ENCODE measurements at places on chromosomes 16 and 17.

DNA sequence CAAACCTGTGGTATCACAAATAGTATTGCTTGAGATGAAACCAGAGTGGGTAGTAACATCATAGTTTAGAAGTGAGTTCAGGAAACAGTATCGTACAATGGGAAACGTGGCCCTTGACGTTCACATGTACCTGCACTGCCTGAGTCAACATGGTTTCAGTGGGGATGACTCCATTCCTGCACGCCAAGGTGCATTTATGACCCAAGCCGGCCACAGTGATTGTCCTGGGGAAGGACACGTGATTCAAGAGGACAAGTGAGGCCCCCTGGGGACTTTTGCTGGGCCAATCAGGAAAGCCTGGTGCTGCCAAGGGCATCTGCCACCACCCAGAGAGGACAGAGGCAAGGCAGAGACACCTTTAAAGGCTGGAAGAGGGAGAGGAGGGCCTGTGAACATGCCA, 119.2 kb downstream of the AXIN2 start:
- no peak for DNase-seq

DNA sequence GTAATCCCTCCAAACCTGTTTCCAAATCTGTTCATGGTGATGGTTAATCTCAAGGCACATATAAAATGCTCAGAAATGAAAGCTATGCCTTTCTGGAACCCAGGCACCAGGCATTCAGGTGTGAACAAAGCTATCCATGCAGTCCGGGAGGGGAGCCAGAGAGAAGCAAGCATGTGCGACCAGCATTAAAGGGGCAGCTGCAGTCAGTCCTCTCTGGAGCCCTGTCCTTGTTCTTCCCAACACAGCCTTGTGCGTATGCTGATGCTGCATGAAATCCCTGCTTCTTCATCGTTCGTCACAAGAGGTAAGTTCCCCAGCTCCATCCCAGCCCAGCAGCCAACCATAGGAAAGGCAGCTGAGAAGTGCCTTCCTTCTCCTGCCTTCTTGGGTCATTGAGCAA, 148.7 kb downstream of the GRIN2A start:
- no peak for DNase-seq

GRCh38 chr16:79769270-79769927, 168.9 kb upstream of the MAF start:
- DNase-seq = no peak

DNA sequence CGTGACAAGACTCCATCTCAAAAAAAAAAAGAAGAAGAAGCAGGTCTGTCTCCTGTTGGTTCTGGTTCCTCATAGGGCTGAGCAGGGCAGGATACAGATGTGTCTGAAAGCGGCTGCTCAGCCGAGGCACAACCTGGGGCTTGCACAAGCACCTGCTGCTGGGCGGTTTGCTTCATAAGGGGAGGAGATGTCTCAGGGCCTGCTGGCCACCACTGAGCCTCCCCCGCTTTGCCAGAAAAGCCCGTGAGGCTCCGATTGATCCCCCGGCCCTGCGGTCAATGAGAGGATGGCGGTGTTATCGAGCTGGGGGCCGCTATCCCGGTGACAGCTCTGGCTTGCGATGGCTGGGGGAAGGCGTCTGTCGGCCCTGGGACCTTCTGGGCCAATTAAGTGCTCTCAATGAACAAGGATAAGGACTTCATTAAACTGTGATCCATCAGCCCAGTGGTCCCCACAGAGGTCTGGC, 162.0 kb downstream of the SDK2 start:
- no peak for DNase-seq

DNA sequence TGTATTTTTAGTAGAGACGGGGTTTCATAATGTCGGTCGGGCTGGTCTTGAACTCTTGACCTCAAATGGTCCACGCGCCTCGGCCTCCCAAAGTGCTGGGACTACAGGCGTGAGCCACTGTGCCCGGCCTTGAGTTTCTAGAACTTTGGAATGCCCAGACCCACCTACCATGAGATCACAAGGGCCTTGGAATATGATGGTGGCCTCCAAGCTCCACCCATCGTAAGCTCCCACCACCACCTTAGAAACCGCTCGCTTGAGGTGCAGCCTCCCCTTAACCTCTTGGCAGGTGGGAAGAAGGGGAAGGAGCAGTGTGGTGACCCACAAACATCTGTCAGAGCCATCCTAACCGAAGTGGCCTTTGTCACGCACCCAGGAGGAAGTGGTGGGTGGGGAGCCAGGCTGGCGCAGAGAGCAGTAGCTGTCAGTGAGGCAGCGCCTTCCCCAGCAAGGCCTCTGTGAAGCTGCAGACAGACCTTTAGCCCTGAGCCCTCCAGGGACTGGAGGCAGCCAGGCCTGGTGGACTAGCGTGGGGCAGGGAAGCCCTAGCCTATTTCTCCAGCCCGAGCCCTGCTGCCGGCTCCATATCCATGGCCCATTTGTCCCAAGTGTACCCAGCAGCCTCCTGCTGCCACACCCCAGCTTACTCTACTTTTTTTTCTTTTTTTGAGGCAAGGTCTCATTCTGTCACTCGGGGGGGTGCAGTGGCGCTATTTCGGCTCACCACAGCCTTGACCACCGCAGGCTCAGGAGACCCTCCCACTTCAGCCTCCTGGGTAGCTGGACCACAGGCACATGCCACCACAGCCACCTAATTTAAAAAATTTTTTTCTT, 13.1 kb upstream of the SEPHS2 start:
- peak; percentile 68 for DNase-seq

- DNase-seq = no peak
Observed at GRCh38 chr17:7222093-7222971, 2.6 kb downstream of the ACADVL start.

- DNase-seq = no peak
Observed at GRCh38 chr16:16033208-16033717, 83.8 kb downstream of the ABCC1 start.

- DNase-seq = no peak
Observed at GRCh38 chr17:55742272-55743102, 8.4 kb upstream of the PCTP start.

- DNase-seq = no peak
Observed at GRCh38 chr17:7382901-7383300, 2.0 kb downstream of the TNK1 start.

GRCh38 chr16:31537362-31538242, 9.9 kb downstream of the AHSP start:
- no peak for DNase-seq

- DNase-seq = no peak
Observed at GRCh38 chr16:23896832-23897821, 61.3 kb downstream of the PRKCB start.

- DNase-seq = no peak
Observed at GRCh38 chr17:76966016-76966415, 97.8 kb downstream of the MGAT5B start.

- DNase-seq = no peak
Observed at GRCh38 chr17:20172376-20172775, 163.2 kb downstream of the SPECC1 start.

DNA sequence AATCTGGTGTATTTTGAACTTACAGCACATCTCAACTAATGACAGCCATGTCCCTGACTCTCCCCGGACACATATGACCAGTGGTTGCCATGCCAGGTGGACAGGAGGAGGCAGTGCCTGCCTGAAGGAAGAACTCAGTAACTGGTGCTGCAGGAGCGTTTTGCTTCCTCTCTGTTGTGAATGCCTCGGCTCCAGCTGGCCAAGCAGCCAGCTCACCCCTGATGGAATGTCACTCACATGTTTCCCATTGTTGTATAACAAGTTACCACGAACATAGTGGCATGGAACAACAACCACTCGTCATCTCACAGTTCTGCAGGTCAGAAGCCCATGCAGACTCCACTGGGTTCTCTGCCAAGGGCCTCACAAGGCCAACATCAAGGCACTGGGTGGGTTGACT, 20.1 kb upstream of the IRF8 start:
- DNase-seq = no peak

All from SIG-M5 (cell line).